AG04449 (cell line): ENCODE measurements at places on chromosomes 12 and 14.

- DNase-seq: no peak
Observed at GRCh38 chr12:119936705-119937311, 52.2 kb upstream of the BICDL1 start.

GRCh38 chr12:4115570-4115969, 158.0 kb upstream of the CCND2 start:
- no peak for DNase-seq

DNA sequence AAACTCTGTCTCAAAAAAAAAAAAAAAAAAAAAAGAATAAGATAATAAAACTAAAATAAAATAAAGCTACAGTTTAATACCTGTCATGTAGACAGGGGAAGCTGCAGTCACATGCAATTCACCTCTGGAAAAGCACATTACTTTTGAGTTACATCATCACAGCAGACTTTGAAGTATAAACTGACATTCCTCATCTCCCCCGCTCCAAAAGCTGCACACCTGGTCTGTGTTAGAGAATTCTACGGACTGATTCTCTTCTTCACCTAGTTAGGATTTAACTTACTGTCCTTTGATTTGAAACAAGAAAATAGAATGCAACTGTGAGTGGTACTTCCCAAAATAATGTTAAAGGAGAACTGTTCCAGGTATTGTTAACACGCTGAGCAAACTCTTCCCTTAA, 25.1 kb downstream of the SPPL3 start:
- no peak for DNase-seq

GRCh38 chr14:68679746-68680467, 113.0 kb downstream of the ZFP36L1 start:
- no peak for DNase-seq

DNA sequence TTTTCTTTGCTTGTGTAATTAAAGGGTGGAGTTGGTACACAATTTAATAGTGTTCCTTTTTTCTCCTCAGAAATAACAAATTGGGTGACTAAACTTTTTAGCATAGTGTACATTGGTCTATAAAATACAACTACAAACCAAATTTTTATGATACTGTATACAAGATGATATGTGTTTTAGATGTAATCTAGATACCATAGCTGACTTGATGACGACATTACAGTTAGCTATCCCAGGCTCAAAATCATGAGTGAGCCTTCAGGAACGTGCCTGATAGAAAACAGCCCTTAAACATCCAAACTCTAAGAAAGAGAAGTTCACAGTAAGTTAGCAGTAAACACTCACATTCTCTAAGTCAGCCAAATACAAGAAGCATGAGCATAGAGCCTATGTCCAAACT, 99.0 kb upstream of the SSTR1 start:
- peak; percentile 86 for DNase-seq

DNA sequence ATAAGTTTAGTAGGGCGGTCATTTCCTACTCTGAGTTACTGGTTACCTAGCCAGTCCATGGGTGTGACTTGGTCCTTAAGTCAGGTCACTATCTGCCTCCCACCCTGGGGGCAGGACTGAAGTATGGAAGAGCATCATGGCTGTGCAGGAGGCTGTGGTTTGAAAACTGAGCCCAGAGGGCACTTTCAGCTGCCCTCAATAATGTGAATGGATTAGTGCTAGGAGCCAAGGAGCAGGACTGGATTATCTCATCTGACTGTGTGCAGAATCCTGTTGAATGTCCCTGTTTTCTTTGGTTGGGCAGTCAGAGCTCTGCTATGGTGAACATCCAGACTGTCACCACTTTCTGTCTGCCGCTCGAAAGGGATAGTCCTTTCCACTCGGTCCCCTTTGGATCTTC, 1.6 kb downstream of the ATXN7L3B start:
- no peak for DNase-seq

DNA sequence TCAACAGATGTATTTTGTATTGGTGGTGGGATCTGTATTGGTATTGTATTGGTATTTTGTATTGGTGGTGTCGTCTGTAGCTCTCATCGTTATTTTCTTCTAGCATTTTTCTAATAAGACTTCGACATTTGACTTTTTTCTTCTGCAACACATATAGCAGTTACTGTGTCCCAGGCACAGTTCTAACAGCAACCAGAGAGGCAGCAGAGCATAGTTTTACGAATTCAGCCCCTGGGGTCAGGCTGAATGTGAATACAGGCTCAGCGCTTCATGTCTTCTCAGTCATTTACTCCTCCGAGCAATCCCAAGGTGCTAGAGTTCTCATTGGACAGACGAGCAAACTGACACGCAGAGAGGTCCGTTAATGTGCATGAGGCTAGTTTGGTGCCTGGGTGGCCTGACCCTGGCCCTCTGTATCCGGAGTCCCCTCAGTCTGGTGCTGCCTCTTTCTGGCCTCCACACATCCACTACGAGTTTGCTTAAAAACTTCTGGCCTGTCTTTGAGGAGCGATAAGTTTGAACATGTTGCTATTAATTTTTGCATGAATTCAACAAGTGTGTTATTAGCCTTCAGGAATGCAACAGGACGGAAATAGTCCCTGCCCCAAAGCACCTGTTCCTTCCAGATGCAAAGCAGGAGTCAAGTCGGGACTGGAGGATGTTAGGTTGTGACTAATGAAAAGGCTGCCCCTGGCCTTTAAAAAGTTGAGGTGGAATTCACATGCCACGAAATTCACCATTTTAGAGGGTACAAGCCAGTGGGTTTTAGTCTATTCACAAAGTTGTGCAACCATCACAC, 87.0 kb downstream of the GLT1D1 start:
- DNase-seq: no peak

GRCh38 chr12:13093848-13094220, 9.6 kb downstream of the GSG1 start:
- DNase-seq: no peak

DNA sequence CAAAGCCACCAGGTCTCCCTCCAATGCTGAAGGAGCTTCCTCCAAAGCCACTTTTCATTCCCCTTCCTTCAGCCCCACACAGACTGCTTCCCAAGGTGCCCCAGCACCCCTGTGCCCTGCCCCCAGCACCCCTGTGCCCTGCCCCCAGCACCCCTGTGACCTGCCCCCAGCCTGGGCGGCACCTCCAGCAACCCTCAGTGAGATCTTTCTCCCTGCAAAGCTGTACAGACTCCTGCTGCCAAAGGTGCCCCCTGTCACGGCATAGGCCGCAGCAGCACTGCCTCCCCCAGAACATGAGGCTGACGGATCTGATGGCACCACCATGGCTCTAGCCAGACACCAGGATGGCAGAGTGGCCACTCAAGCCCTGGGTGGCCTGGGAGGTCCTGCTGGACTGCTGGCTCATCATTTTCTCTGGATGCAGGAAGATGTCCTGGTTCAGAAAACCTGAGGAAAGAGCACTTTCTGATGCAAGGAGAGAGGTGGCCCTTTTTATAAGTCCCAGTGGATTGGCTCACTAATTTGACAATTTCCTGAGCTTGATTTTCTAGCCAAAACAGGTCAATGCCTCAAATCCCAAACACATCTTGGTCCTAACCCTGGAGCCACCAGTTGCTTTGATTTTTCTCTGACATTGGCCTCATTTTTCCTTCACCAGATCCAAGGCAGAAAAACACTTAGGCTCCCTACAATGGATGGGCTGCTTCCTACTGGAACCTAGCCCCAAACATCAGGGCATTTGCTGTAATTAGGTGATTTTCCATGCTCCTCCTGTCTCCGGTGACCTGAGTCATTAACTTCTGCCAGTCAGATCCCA, 32.7 kb upstream of the KRT77 start:
- no peak for DNase-seq

DNA sequence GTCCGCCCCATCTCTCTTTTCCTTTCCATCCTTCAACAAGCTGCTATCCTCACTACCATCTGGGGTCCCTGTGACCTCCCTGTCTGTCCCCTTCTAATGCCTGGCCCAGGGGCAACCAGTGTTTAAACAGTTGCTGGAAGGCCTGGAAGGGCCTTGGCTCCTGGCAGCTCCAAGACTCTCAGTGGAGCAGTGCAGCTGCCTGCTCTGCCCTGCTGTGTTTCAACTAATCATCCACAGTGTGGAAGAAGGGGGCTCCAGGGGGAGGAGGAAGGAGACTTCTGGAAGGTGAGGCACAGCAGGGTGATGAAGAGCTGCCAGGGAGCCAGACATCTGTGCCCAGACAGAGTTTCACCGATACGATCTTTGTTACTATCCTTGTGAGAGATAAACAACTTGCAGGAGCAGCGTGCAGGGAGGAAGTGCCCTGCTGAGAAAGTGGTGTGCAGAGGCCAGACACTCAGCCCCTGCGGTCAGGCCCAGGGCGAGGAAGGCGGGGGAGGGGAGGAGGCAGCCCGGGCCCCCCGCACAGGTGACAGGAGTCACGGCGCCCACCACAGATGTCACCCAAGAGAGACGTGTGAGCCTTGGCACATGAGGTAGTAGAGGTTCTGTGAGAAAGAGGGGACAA, 1061.8 kb downstream of the BCL11B start:
- no peak for DNase-seq

- no peak for DNase-seq
Observed at GRCh38 chr12:128026696-128027574, 240.0 kb upstream of the TMEM132C start.

- no peak for DNase-seq
Observed at GRCh38 chr12:2111826-2112225, 59.0 kb downstream of the CACNA1C start.

DNA sequence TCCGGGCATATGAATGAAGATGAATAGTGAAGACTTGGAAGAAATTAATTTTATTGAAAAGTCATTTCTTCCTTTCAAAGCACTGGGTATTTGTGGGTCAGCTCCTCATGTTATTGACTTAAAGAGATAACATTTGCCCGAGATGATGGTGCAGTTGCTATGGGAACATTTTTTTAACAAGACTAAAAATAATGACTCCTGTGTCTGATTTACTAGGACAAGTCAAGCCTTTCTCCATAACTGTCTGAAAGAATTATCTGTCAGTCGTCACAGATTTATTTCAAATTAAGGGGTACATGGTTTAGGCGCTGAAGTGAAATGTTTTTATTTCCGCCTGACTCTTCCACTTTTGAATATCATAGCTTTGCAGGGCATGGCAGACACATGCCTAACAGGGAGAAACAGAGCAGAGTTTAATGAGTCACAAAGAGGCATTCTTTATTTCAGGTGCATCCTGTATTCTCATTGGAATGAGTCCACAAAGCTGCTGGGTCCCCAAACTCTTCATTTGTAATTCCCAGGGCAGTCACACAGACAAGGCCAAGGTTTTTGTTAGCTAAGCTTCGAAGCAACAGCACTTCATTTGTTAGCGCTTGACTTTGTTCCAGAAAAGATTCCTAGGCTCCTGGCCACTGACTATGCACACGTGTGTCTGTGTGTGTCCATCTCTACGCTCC, 4.3 kb upstream of the GPHB5 start:
- no peak for DNase-seq

GRCh38 chr12:108318472-108319275, 20.4 kb downstream of the CMKLR1 start:
- DNase-seq: no peak

DNA sequence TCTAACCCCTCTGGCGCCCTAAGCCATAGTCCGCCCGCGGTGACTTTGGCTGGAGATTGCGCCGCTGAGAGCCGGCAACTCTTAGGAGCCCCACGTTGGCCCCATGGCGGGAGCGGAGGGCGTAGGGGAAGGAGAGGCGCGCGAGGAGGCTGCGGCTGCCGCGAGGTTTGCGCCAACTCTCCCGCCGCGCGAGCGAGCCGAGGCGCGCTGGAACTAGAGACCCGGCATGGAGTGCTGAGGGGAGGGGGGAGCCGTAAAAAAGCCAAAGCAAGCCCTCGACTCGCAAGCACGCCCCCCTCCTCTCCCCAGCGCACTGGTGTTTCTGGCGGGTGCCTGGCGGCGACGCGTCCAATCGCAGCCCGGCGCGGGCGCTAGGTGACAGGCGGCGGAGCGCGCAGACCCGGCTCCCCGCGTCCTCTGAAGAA, at the start of gene SYT10:
Gene SYT10 (minus strand): TSS at position 233 of the 425 bp plus-strand sequence. CDS start 297 bp downstream, outside the sequence.
- DNase-seq: no peak

GRCh38 chr14:105074601-105075053, 9.4 kb upstream of the GPR132 start:
- no peak for DNase-seq
